Dermis blood vessel endothelial cell (primary cell): ENCODE measurements at places on chromosomes 7 and 10.

DNA sequence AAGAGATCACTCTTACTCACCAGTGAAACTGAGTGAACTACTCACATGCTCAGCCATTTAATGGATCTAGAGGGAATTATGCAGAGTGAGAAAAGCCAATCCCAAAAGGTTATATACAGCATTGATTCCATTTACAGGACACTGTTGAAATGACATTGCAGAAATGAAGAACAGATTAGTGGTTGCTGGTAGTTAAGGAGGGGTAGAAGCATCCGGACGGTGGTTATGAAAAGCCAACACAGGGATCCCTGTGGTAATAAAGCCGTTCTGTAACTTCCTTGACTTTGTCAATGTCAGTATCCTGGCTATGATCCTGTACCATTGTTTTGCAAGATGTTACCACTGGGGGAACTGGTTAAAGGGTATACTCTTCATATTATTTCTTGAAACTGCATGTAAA, 253.4 kb downstream of the USP6NL start:
- no peak for DNase-seq

- no peak for DNase-seq
Observed at GRCh38 chr10:132418527-132419416, 21.8 kb downstream of the PWWP2B start.

GRCh38 chr10:79178614-79179163, 109.9 kb downstream of the ZMIZ1 start:
- DNase-seq, result peak; percentile 88

DNA sequence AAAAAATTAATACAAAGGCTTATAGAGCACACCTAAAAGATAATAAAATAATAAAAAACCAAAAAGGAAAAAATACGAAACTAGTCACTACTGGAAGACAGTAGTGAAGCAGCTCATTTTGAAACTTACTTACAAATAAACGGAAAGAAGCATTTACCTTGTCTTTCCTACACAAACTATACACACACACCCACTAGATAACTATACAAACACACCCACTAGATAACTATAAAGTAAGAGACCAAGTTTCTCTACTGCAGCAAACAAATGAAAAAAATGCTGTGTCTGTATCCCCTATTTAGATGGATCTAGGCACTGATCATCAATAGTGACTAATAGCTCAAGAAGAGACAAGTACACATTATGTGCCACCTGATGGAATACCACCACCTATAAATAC, 49.2 kb downstream of the KIF5B start:
- no peak for DNase-seq

GRCh38 chr7:148256433-148256832, 334.1 kb upstream of the C7orf33 start:
- DNase-seq, result no peak

DNA sequence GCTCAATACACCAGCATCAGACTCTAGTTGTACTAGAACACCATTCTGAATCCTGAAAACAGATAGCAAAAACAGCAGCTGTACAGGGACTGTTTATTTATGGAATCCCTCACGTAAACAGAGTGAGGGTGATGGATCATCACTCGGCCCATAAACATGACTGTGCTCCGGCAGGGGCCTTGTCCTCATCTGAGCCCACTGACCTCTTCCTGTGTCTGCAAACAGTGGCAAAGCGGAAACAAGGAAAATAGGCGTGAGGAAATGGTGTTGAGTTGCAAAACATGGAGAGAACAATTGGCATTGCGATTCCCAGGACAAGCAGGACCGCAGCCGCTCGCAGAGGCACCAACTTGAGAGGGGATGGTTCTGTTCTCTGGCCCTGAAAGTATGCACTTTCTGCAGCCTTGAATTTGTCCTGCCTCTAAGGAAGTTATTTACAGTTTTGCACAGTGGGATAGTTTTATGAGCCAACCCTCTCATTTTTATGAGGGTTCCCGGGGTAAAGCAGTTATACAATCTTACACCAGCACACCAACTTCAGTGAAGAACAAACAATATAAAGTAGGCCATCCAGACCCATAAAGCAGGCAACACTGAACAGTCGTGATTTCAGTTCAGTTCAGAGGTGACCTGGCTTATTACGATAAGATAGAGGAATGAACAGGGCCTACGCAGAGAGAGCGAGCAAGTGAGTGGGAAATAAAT, 248.0 kb upstream of the FZD8 start:
- peak; percentile 63 for DNase-seq

GRCh38 chr7:92639966-92640365, 49.8 kb upstream of the FAM133B start:
- no peak for DNase-seq

DNA sequence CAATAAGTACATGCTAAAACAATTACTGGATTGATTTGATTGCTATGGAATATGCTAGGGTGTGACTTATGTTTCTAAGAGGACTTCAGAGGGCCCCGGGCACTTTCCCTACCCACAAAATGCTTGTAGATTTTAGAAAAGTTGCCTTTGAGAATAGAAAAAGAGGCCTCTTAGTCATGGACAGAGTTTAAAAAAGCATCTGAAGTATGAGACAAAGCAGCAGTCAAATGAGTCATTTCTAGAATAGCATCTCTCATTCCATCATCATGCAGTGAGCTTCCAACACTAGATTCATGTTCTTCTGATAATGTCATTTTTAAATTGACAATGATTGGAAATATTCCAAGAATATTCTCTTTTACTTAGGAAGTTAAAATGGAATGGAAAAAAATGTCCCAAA, 675.1 kb upstream of the PCDH15 start:
- DNase-seq, result no peak

DNA sequence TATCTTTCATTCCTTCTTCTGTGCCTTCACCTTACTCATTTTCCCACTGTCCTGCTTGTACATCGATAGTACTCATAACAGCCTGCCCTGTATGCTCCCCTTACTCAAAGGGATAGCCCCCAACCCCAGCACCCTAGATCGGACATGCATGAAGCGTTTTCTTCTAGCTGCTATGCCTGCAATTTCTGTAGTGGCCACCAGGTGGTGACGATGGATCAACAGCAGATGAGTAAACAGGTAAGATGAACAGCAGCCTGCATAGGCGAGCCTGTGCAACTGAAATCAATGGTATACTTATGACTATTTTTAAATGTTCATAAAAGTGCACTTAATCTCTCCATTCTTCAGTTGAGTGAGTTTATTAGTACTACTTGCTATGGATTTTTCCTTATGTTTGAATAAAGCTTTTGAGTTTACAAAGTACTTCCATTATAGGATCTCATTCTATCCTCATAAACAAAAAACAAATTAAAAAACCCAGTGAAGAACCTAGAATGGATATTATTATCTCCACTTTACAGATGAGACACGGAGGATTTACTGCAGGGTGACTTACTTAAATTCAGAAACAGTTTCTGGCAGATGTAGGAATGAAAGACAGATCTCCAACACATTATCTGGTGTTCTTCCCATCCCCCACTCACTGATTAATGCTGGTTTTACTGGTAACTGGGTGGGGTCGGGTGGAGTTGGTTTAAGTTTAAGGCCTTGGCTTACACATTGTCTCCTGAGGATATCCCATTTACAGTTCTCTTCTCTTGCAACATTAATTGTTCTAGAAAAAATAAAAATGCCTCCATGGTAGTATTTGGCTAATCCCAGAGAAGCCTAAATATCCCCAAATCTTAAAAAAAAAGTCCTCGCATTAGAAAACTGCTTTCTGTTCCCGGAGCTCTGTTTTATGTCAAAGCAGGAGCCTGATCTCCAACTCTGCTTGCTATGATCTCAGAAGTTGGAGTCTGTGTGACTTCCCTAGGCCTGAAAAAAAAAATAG, 222.1 kb downstream of the GLI3 start:
- DNase-seq, result peak; percentile 62

GRCh38 chr7:37376386-37376785, 72.3 kb downstream of the ELMO1 start:
- no peak for DNase-seq

- DNase-seq, result no peak
Observed at GRCh38 chr10:48468130-48468790, 136.6 kb downstream of the ARHGAP22 start.

DNA sequence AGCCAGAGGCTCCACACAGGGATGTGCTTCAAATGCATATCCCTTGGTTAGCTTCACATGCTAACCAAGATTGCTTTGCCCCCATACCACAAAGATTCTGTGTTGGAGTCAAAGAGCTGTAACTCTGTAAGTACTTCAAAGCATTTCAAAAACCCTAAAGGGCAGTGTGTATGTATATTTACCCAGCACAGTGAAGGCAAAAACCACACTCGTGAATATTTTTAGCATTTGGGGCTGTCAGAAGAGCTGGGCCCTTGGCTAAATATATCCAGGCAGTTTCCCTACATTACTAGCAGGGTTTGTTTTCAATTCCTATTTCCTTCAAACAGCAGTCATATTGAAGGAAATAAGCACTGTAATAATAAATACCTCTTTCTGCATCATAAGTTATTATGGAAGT, 84.2 kb upstream of the STEAP1B start:
- no peak for DNase-seq
